ENCODE measurements at places on chromosomes 1 and 21.

GRCh38 chr1:246367041-246367440 lies 140.0 kb downstream of the SMYD3 start:
- DNase-seq = no peak

GRCh38 chr21:29332461-29333362 lies 34.0 kb downstream of the BACH1 start:
- DNase-seq = peak; percentile 73

DNA sequence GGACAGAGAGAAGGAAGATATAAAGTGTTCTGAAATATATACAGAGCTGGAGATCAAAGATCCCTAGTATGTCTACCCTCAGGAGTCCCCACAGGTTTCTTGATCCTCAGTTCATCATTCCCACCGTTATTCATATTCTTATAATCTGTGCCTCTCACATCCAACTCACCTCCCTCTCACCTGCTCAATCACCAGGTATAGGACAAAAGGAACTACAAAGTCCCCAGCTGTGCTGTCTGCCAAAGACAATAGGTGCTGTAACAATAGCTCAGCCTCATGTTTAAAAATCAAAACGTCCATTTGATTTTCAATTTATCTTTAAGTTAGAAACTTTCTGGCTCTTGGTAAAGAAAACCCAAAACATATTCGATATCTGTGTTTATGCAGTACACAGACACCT lies 121.1 kb upstream of the PKN2 start:
- DNase-seq = no peak

DNA sequence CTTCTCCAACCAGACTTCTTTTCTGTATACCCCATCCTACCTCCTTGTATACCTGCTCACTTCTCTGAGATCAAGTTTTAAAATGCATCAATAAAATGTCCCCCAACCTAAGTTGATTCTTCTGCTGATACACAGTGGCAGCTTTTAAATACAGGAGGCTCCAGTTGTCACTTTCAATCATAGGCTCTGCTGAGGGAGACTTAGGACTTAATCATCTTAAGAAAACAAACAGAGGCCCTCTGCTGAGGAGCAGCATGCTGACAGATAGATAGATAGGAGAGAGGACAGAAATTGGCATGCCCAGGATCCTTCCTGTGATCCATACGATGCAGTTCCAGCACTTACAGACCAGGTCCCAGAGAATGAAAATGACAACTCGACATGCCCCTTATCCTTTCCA lies 311.0 kb upstream of the PROX1 start:
- no peak for DNase-seq

GRCh38 chr1:158027508-158027907 lies 34.1 kb downstream of the KIRREL1 start:
- DNase-seq = no peak

All from astrocyte of the spinal cord (primary cell).